ENCODE measurements at places on chromosomes 16 and 17.

GRCh38 chr17:68800751-68801150 is 154.4 kb downstream of the ABCA8 start:
- DNase-seq = no peak

- DNase-seq = no peak
These were observed 9.8 kb upstream of the BRCA1 start for GRCh38 chr17:43134774-43135453.

- DNase-seq = no peak
These were observed 1.8 kb upstream of the HOXB4 start for GRCh38 chr17:48579760-48580554.

DNA sequence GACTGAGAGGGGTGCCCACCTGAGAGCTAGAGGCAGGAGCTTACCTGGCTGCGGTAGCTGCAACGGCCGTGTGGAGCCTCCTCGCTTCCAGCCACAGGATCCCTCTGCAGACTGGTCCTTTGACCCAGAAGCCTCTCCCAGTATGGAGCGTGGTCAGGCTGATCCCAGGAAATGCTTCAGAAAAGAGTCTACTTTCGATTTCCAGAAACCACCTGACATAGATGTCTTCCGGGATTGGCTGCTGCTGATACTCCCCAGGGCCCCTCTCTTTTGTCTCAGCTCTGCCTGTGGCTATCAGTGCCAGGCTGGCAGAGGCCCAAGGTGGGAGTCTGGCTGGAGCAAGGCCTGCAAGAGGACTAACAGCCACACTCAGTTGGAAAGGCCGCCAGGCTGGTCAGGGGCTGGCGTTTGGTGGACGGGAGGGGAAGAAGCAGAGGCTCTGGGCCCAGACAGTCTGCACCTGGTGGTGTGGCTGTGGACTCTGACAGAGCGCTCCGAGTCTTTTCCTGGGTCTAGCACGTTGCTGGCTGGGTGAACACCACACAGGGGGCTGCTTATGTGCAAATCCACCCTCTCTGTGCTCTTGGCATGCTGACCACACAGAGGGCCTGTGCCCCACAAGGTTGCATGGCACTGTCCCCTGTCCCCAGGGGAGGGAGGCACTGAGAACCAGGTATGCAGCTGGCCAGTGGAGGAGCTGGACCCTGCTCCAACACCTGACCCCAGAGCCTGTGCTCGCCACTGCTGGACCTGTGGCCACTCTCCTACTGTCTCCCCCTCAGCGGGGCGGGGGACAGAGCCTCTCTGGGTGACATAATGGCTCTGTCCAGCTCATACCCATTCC is at the start of gene LGALS3BP:
Gene LGALS3BP (minus strand): TSS at position 144 of the 844 bp plus-strand sequence. CDS start 2,732 bp downstream, outside the sequence.
- DNase-seq = peak; percentile 53

DNA sequence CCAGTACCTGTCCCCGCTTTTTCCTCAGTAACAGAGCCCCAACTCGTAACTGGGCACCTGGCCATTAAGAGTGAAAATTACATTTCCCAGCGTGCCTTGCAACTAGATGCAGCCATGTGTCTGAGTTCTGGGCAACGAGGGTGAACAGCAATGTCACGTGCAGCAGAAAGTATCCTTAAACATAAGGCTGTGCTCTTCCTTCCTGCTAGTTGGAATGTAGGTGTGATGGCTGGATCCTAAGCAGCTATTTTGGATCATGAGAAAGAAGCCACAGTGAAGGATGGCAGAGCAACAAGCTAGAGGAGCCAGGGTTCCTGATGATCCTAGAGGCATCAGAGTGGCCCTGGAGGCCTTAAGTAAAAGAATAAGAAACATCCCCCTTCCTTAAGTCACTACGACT is 36.0 kb downstream of the ACTG1 start:
- DNase-seq = no peak

DNA sequence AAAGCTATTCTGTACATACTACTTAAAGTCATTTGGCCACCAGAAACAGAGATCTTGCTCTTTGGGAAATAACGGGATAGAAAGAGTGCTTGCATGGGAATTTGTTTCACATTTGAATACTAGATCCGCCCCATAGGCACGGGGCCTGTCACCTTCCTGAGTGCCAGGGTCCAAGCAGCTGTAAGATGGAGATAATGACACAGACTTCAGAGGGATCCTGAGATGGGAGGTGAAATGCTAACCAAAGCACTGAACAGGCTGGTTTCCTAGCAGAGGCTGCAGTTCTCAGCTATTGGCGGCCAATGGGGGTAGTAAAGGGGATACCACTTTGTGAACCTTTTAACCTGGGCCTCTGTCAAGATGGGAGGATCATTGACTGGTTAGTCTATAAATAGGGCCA is 225.4 kb downstream of the IRF8 start:
- no peak for DNase-seq

- DNase-seq = no peak
These were observed 44.7 kb downstream of the IL21R start for GRCh38 chr16:27446721-27447120.

GRCh38 chr17:20279631-20280030 is 187.7 kb downstream of the LGALS9B start:
- DNase-seq = no peak

DNA sequence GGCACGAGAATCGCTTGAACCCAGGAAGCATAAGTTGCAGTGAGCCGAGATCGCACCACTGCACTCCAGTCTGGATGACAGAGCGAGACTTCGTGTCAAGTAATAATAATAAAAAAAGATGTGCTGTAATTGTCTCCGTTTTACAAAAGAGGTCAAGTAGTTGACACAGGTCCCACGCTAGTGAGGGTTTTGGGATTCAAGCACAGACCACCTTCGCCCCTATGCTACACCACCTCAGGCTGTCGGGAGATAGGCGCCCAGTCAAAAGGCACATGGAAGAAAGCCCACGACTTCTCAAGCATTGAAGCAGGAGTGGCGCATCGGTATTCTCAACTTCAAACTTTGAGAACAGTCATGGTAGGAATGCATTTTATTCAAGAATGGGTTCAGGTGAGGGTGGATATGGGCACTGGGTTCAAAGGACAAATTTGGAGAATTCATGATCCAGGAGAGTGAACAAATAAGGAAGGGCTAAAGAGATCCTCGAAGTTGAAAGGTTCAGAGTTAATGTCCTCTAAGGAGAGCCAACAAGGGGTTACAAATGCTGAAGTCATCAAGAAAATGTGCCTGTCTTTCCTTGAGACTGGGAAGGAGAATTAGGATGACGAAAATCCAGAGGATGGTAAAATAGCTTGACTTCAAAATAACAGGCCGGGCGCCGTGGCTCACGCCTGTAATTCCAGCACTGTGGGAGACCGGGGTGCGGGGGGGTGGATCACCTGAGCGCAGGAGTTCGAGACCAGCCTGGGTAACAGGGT is 1.4 kb upstream of the AMZ2 start:
- DNase-seq = no peak

GRCh38 chr16:2159175-2159838 is 3.7 kb downstream of the TRAF7 start:
- no peak for DNase-seq

GRCh38 chr16:74844041-74844980 is 69.7 kb upstream of the FA2H start:
- no peak for DNase-seq

DNA sequence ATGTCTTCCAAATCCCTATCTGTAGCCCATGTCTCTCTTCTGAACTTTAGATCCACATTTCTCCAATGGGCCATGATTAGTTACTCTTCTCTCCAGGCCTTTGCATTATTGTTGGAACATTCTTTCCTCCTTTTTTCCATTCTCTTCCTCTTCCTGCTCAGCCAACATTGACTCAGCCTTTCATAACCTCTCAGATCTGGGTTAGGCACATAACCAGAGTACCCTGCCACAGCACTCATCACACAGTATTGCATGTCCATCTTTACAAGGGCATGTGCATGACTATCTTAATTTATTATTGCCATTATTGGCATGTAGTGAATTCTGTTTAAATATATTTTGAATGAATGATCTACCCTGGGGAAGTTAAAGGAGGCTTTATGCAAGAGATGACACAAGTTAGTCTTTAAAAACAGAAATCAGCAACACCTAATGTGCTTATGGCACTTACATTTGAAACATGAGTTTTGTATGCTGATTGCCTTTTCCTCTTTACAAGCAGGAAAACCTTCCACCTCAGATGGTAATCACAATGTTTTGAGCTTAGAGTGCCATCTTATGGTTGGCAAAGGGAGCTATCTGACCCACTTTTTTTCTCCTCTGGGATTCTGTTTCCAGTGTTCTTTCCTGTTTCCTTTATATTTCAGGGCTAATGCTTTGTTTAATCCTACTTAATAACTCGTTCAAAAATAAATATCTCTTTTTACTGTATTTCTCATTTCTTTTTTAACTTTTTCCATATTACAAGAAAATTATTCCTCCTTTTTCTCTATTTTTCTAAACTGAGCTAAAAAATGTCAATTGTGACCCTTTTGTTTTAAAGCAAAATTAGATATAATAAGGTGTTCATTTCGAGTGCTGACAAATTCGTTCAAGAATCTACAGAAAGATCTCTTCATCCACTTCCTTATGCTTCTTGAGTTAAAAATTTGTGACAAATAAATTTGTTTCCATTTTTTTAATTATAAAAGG is 151.0 kb upstream of the RBL2 start:
- no peak for DNase-seq

GRCh38 chr17:27780828-27781404 is 19.4 kb downstream of the NOS2 start:
- no peak for DNase-seq

- no peak for DNase-seq
These were observed 4.1 kb upstream of the CD2BP2 start for GRCh38 chr16:30358990-30359870.

- DNase-seq = no peak
These were observed 344.2 kb downstream of the CPPED1 start for GRCh38 chr16:12459391-12460063.

GRCh38 chr17:57601143-57601735 is 143.9 kb downstream of the CCDC182 start:
- DNase-seq = no peak

- no peak for DNase-seq
These were observed 200.0 kb upstream of the CDH5 start for GRCh38 chr16:66166490-66166889.

DNA sequence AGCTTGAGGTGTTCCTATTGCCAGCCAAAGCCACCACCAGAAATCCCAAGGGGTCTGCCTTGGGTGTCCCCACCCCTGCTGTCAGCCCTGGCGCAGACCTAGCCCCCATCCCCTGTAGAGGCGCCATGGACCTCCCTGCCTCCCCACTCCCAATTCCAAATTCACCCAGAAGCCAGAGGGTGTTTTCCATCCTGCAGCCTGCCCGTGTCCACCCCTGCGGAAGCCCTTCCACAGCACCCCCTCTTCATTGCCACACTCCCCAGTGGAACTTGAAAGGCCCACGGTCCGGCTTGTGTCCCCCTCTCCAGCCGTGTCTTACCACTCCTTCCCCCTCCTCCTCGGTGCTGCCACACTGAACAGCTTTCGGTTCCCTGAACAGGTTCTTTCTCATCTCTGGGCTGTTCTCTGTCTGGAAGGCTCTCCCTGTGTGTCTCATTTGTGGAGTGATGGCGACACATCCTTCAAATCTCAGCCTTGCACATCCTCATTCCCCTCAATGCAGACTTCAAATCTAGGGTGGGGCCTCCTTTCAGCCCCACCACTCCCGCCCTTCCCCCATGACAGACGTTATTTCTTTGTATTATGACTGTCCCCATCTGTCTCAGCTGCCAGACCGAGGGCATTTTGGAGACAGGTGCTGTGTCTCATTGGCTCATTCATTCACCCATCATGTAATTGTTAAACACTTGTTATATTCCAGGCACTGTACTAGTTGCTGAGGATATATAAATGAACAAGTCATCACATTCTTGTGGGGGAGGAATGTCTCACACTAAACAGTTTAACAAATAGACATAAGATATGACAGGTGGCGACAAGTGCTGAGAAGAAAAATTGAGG is 36.3 kb downstream of the ADGRG5 start:
- no peak for DNase-seq
